ENCODE measurements at places on chromosomes 3 and 15. TPM values are rescaled to one million over a fixed set of nuclear protein-coding genes. Genes with fewer than 3 reads are reported as not detected.

The USP8 gene
- 47.7 TPM for total RNA-seq

The POLQ gene
- total RNA-seq = 1.0 TPM

The TSC22D2 gene
- 16.3 TPM for total RNA-seq

The C3orf62 gene
- 5.7 TPM for total RNA-seq

The ZNF501 gene
- 5.3 TPM for total RNA-seq

The NR1I2 gene
- total RNA-seq = not detected

The CHST13 gene
- total RNA-seq = not detected

The PIK3CB gene
- 22.3 TPM for total RNA-seq

The SLC35G2 gene
- 3.9 TPM for total RNA-seq

The MOBP gene
- not detected for total RNA-seq

The ZIC1 gene
- total RNA-seq = not detected

The GREM1 gene
- total RNA-seq = 1.8 TPM

The FAM81A gene
- total RNA-seq = 0.33 TPM

The PLEKHO2 gene
- total RNA-seq = 7.5 TPM

The C15orf61 gene
- 10.6 TPM for total RNA-seq

The DNASE1L3 gene
- not detected for total RNA-seq

The CRYGS gene
- total RNA-seq = 3.6 TPM

The ISLR gene
- total RNA-seq = not detected

The TUSC7 gene
- not detected for total RNA-seq

The KLHL25 gene
- 7.7 TPM for total RNA-seq

The GOLGA6L10 gene
- total RNA-seq = 0.33 TPM

The CCR4 gene
- total RNA-seq = not detected

The PLCH1 gene
- 0.28 TPM for total RNA-seq

The TBL1XR1 gene
- total RNA-seq = 187 TPM

The CORO2B gene
- 4.3 TPM for total RNA-seq

The SCAANT1 gene
- not detected for total RNA-seq

The DGKG gene
- 1.3 TPM for total RNA-seq

The EHD4 gene
- total RNA-seq = 65.0 TPM

The SLC15A2 gene
- total RNA-seq = 1.3 TPM

The HGD gene
- total RNA-seq = not detected

The ROPN1 gene
- total RNA-seq = 0.92 TPM

The MESP2 gene
- not detected for total RNA-seq

The KNG1 gene
- not detected for total RNA-seq

The TTLL13 gene
- total RNA-seq = 0.21 TPM

The CYB561D2 gene
- 10.0 TPM for total RNA-seq

The OIP5 gene
- 1.3 TPM for total RNA-seq

The MKRN3 gene
- total RNA-seq = 1.3 TPM

The ERICH6 gene
- total RNA-seq = not detected

The GOLGA8H gene
- total RNA-seq = 0.24 TPM

The KCNMB2 gene
- not detected for total RNA-seq

The AMT gene
- 1.2 TPM for total RNA-seq

The TM4SF18 gene
- not detected for total RNA-seq

The KCNH8 gene
- total RNA-seq = 0.14 TPM

The BSN gene
- under 0.01 TPM for total RNA-seq

The HTR3E gene
- total RNA-seq = not detected

The TFG gene
- 129 TPM for total RNA-seq

The ABHD17C gene
- total RNA-seq = 5.2 TPM
